ENCODE measurements at places on chromosomes 6 and 20.

- no peak for DNase-seq
Observed at GRCh38 chr6:135465903-135466302, 31.6 kb downstream of the AHI1 start.

GRCh38 chr6:142885182-142885867 is 59.7 kb downstream of the HIVEP2 start:
- DNase-seq, result peak; percentile 54

DNA sequence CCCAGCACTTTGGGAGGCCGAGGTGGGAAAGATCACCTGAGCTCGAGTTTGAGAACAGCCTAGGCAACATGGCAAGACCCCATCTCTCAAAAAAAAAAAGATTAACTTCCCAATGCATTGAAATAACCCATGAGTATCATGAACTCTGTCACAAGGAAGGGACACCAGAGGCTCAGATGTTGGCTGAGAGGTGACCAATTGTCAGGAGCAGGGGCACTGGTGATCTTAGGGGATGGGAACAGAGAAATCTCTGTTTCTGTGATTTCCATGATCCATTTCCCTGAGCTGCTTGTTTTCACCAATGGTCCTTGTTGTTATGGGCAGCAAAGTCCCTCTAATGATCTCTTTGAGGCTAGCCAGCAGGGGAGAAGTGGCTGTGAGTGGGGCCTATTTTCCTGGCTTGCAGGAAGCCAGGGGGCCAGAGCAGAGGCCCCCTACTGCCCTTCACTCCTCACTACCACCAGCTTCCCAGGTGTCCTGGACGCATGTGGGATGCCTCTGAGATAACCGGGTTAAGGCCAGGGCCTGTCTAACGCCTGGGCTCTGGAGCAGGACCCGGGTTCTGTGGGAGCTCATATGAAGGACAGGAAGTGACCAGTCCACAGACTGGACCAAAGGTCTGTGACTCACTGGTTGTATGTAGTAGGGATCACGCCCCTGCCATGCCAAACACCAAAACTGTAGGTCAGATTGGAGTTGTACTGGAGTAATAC is 54.4 kb downstream of the PCNA start:
- no peak for DNase-seq

- DNase-seq, result no peak
Observed at GRCh38 chr6:31498748-31499147, 803 bp downstream of the MICB start.
